ENCODE measurements at places on chromosomes 7 and 10.
A peak's percentile ranks its signal among the peaks of the same experiment; 100 is the strongest.

- DNase-seq: no peak
Measured at GRCh38 chr10:131058799-131059198, 252.7 kb downstream of the TCERG1L start.

DNA sequence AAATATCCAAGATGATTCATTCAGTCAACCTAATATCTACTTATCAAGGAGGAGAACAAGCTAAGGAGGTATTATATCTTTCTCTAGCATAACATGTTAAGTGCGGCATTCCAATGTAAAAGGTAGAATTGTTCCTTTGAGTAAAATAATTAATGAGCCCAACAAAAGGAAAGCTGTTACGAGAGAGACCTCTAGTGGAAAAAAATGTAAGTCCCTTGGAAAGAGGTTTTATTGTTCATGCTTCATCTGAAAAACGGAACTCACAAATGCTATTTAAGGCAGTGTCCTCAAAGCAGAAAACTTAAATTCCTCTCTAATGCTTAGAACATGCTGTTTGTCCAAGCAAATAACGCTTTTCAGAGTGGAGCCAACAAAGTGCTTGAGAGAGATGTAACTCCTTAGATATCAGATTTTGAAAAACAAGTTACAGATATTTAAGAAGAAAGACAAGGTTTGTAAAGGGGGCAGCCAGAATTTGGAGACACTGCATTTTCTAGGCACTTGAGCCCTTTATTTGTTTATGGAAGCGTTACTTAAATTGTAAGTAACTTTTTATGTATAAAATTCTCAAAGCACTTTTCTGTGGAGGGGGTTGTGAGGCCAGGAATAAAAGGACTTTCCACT is 119.9 kb downstream of the TFEC start:
- no peak for DNase-seq

DNA sequence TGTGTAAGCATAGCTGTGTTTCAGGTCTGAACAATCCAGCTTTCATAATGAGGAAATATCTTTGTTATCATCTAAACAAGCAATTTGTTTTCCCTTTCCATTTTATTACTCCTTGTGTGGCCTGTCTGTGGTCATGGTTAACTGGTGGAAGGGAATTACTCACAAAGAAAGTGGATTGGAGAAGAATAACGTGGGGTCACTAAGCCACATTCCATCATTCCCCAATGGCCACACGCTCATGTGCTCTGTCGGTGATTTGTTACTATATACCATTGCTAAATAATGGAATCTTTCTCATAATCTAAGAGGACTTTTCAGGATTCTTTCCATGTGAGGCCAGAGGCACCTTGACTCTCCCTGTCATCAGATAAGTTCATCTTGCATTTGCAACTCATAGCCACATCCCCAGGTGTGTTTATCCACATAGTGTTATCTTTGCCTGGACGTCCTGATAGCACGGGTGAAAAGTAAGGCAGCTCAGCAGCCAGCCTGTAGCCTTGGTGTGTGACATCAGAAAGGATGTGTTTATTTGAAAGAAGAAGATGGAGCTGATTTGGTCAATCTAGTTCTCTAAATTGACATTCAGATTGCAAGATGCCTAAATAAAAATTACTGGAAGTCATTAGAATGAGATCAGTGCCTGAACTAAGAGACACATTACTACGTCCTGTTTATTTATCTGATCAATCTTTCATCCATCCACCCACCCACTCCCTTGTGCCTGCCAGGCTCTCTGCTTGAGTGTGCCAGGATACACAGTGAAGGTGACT is 128.9 kb downstream of the CELF2 start:
- DNase-seq: no peak

GRCh38 chr7:122983261-122983660 is 12.2 kb downstream of the TAS2R16 start:
- no peak for DNase-seq

DNA sequence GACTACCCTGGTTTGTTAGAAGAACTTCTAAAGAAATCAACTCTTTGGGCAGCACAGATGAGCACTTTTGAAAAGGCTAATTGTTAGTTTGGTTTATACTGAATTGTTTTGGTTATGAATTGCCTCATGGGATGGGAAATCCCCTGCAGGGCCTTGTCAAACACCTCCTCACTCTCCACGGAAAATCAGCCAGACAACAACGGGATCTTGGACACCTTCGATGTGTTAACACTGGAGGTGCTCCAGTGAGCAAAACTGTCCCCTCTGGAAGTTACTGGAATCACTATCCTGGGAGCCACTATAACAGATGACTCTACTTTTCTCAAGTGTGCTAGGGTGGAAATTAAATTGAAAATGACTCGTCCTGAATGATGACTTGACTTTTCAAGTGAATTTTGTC is 38.7 kb downstream of the CDK6 start:
- no peak for DNase-seq

- no peak for DNase-seq
Measured at GRCh38 chr10:86061278-86062197, 305.1 kb downstream of the GRID1 start.

DNA sequence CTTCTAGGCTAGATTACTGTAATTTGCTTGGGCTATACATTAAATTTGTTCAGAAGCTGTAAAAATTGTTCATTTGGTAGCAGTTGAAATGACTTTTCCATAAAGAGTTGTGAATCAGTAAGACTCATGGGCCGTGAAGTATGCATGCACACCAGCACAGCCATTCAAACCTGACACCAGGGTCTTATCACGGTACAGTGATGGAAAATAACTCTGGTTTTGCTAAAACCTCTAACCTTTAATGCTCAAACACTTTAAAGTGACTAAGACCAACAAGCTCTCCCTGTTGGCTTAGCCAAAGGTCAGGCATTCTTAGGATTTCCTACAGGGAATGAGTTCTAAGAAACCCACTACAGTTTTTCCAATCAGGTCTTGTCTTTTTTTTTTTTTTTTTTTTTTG is 11.5 kb downstream of the ARL3 start:
- DNase-seq: no peak

DNA sequence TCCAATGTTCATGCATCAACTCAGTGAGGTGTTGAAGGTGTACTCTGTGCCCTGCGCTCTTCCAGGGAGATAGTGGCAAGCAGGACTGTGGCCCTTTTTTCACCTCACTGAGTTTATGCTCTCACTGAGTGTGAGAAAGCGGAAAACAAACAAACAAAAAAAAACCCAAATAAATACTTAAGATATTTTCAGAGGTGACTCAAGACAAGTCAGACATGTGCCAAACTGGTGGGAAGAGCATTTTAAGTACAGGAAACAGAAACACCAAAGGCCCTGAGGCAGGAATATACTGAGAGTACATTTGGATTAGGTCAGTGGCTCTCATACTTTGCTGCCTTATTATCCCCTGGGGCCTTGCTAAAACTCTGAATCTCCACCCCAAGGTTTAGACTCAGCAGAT is 111.9 kb upstream of the IGFBP3 start:
- DNase-seq: no peak

GRCh38 chr10:79050896-79051555 is 17.7 kb upstream of the ZMIZ1 start:
- no peak for DNase-seq

DNA sequence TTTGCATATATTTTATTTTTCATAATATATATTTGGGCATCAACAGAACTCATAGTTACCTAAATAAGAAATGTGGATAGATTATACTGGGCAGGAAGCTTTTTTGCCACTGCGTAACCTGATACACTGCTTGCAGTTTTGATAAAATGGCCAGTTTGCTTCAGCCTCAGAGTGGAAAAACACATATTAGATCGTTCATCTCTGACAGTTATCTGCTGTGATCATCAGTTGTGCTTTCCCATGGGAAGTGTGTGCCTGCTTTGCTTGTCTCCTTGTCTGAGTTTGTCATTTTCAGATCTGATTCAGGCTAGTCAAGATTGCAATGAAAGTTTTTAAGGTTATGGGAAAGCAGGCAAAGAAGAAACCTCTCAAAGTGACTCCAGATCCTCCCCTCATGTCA is 54.0 kb downstream of the ADAM12 start:
- DNase-seq: no peak

DNA sequence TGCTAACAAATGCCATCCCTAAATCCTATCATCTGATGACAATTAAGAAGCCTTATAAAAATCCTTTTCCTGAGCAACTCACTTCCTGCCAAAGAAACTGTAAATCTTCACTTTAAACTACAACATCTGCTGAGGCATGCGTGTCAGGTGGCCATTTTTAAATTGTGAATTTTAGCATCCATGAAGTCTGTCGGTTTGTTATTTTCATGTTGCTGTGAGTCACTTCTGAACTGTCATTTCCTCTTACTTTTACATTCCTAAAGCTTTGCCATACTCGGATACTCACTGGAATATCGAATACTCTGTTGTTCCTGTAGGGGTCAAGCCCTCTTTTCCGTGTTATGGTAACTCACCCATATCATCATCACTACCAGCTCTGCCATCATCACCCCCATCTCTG is 34.3 kb upstream of the TMEM26 start:
- DNase-seq: no peak

GRCh38 chr10:91163869-91164474 is 56.5 kb upstream of the PCGF5 start:
- DNase-seq: peak; percentile 52

DNA sequence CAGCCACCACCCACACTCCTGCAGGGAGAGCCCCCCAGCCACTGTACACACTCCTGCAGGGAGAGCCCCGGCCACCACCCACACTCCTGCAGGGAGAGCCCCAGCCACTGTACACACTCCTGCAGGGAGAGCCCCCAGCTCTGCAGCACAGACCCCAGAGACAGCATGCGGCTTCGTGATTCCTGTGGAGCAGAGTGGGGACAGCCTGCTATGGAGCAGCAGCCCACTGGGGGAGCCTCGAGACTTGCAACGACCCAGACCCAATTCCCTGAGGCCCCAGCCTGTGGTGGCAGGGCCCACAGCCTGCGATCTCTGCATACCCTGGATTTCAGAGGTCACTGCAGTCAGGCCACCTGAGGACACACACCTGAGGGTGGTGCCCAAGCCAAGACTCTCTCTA is 523.1 kb downstream of the DNAJB6 start:
- DNase-seq: no peak

DNA sequence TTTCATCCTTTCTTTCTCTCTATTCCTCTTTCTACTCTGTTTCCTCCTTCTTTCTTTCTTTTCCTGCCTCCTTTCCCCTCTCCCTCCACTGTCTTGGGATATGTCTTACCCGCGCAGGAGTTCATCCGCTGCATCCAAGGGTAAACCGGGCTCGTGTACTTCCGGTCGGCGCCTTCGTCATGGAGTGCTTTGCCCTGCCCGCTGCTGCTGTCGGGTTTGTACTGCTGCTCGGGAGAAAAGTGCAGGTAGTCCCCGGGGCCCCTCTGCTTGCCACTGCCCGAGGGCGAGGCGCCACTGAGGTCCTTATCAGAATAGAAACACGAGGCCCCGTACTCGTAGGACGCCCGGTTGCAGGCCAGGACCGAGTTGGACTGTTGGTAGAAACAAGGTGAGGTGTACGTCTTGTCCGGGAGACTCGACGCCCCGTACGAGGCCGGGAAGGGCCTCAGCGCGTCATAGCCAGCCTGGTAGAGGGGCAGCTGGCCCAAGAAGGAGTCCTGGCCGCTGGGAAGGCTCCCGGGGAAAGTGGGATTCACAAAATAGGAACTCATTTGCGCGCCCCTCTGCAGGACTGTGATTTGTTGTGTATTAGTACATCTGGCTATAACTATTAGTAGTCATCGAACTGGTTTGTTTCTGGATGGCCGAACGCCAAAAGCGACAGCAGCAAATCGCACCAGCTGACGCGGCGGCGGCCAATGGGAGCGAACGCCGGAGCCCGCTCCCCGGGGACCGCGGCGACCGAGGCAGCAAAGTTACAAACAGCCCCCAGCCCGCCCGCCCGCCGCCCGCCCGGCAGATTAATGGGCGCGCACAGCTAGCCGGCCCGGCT is at the start of gene HOXA6:
HOXA6 (minus strand) TSS at position 576 of the 832 bp plus-strand sequence; CDS start at position 551, 25 bp downstream.
- DNase-seq: no peak

GRCh38 chr10:30365278-30365677 is 16.2 kb upstream of the MTPAP start:
- no peak for DNase-seq

GRCh38 chr7:117249696-117250095 is 73.2 kb downstream of the WNT2 start:
- DNase-seq: no peak

- DNase-seq: no peak
Measured at GRCh38 chr7:117793521-117793920, 79.7 kb downstream of the CTTNBP2 start.

GRCh38 chr7:11665357-11665756 is 166.6 kb downstream of the THSD7A start:
- DNase-seq: no peak

DNA sequence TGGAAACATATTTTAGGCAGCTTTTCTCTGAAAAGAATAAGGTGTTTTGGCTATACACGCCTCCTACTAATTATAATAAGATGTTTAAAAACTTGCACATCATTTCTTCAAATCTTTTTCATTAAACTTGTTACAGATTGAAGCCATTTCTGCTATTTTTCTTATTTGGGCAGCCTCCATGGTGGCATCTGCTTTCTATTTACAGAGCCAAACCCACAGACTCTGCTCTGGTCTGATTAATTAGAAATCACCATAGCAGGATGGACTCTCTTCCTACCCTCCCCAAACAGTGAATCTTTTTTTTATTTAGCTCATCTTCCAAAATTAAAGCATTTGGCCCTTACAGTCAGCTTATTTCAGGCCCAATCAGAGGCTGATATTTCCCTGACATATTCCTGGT is 85.7 kb upstream of the AOAH start:
- DNase-seq: no peak

DNA sequence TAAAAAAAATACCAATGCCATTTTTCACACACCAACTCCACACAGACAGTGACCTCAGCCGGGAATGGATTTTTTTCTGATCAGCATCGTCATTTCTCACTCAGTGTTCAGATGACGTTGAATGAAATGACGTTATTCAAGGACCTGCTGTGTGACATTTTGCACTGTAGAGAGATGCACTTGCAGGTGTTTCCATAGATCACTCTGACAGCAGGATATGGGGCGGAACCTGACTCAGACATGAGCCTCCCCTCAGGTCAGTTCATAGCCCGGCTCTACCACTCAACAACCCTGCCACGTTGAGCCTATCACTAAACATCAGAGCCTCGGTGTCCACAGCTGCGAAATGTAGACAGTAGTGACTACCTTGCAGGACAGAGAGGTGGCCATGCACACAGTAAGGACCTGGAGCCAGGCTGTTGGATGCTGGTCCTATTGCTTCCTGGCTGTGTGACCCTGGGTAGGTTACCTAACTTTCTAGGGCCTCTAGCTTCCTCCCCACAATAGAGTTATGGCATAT is 41.4 kb upstream of the ANTXRL start:
- no peak for DNase-seq

DNA sequence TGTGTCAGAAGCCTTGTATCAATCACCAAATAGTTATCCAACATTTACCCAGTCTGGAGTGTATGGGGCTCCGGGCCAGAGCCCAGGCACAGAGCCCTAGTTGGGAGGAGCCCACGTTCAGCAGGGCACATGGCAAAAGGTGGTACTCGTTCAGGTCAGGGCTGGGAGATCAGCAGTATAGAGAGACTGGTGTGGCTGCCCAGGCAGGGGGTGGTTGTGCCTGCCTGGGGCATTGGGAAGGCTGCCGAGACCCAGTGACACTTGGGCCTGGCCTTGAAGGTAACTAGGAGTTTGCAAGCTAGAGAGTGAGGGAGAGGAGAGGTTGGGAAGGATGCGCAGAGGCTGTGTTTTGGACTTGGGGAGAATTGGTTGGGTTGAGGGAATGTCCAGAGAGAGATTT is 48.9 kb upstream of the IGFBP3 start:
- no peak for DNase-seq

GRCh38 chr7:801940-802381 is 30.3 kb upstream of the SUN1 start:
- no peak for DNase-seq
